ENCODE measurements at places on chromosomes 4 and X.
A peak's percentile ranks its signal among the peaks of the same experiment; 100 is the strongest.

- DNase-seq: no peak
These were observed 155.7 kb downstream of the SNCA start for GRCh38 chr4:89681219-89681618.

DNA sequence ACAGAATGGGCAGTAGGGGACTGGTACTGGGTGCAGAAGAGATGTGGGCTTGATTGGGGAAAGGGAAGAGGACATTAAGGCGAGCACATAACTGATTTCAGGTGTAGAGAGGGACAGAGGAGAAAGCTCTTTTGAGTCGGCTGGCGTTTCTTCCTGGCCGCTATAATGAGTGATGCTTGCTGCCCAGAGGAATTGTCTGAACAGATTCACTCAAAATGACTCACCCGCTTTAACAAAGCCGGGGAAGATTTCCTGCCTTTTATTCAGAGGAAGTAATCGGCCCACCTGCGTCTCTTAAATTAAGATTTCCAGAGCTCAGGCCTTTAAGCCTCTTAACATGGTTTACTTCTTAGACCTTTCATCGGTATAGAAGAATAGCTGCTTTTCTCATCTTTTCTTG, 102.1 kb upstream of the AP1S2 start:
- DNase-seq: no peak

DNA sequence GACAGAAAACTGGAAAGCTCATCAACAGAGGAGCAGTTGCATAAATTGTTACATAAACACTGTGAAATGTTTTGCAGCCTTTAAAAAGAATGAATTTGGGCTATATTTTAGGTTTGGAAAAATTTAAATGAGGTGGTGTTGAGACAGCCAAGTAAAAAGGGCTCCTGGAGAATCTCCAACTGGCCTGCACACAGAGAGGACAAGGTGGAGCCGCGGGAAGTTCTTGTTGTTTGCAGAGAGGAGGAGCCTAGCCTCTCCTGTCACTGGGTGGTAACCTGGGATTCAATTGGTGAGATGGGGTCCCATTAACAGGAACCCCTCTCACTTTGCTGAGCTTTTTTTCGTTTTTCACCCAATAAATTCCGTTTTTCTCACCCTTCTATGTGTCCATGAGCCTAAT, 13.4 kb downstream of the GIMD1 start:
- no peak for DNase-seq

DNA sequence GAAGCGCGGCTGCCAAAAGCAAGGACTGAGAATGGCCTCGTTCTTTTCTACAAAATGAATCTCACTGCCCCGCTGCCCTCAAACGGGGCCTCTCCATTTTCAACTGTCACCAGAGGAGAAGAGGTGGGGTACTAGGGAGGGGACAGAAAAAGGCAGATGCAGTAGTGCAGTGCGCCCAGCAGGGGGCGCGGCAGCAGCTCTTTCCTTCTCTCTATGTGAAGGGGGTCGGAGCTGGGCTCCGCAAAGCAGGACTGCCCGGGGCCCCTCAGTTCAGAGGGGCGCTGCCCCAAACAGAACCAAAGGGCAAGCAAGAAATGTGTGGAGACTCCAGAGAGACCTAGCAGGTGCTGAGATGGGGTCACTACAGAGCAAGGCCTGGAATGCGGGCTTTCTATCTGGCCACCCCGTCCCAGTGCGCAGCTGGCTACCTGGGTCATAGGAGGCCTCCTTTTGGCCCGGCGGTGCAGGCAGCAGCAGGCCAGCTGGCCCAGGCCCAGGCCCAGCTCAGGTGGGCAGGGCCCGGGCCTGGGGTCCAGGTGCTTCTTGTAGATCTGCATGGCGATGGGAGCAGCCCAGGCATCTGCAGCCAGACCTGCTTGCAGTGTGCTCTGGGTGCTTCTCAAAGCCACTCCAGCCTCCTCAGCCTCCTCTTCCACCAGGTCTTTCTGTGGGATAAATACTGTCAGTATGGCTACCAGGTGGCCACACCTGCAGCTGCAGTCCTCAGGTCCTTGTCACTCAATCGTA, 5.9 kb downstream of the IRAK1 start:
- peak; percentile 61 for DNase-seq

DNA sequence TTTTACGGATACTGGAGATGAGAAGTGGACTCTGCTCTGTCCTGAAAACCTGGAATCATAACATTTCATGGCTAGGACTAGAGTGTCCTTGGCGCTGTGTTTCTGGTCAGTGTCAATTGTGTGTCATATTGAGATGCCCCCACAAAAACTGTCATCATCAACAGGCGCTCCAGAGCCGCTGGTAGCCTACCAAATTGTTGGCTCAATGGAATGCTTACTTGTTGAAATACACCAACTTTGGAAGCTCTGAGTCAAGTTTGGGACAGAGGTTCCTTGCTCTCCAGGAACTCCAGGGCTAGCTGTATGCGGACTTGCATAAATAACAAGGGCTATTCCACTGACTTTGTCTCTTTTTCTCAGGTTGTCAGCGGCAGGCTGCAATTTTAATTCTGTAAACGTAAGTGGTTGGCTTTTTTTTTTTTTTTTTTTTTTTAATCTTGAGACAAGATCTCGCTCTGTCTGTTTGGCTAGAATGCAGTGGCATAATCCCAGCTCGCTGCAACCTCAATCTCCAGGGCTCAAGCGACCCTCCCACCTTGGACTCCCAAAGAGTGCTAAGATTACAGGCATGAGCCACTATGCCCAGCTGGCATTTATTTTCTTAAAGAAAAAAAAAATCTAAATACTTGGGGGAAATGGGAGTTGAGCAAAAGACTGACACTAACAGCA, 871 bp upstream of the HPGD start:
- peak; percentile 32 for DNase-seq

- peak; percentile 43 for DNase-seq
These were observed 69.3 kb downstream of the BMP2K start for GRCh38 chr4:78845472-78845871.

GRCh38 chr4:86791126-86791525, 58.1 kb downstream of the SLC10A6 start:
- peak; percentile 5 for DNase-seq

GRCh38 chrX:5683996-5684395, 544.7 kb downstream of the NLGN4X start:
- DNase-seq: no peak

- no peak for DNase-seq
These were observed 35.1 kb downstream of the PITX2 start for GRCh38 chr4:110587666-110588285.

GRCh38 chrX:97096385-97096784, 212.7 kb downstream of the RPA4 start:
- no peak for DNase-seq

GRCh38 chr4:10527438-10527837, 70.2 kb upstream of the ZNF518B start:
- DNase-seq: no peak

GRCh38 chrX:137748827-137749226, 182.9 kb downstream of the ZIC3 start:
- no peak for DNase-seq

- no peak for DNase-seq
These were observed 214.4 kb upstream of the KLF3 start for GRCh38 chr4:38449506-38450174.

DNA sequence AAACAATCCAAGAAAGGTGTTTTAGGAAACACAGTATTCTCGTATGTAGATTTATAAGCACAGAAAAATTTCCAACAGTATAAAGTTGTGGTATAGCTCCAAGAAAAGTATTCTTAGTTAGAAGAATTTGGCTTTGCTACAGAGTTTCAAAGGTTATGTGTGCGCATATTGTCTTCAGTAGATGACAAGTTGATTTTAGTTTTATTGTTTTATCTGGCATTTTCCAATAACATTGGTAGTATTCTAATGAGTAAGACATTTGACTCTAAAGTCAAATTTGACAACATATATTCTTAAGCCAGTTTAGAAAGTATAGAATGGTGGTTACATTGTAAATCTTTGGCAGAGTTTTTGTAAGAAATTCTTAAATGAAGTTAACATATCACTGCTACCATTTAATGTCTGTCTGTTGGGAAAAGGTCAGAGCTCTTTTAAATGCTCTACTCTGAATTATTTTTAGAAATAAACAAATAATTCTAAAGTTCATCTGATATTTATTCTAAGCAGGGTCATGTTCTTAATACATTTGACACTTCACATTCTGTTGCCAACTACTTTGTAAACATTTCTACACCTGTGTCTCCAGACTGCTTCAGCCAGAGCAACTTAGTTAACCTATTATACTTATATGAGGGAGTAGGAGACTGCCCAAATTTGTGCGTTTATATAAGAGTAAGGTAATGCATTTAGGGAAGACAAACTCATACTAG, 30.0 kb downstream of the CLCN3 start:
- DNase-seq: no peak

DNA sequence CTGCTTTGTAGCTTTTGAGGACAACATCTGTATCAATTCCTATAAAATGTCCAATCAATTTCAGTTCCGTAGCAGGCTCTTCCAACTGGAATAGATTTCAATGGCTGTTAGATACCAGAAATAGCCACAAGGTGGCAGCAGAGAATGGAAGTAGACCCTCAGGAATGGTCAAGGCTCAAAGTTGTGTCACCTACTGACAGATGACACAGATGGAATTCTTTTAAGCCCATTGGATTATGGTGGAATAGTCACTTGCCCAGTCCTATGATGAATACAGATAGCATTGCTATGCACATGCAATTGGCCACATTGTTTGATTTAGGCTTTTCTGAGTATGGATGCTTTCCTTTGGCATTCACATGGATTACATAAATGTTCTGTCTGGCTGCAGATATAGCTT, 130.4 kb upstream of the RADX start:
- peak; percentile 56 for DNase-seq

DNA sequence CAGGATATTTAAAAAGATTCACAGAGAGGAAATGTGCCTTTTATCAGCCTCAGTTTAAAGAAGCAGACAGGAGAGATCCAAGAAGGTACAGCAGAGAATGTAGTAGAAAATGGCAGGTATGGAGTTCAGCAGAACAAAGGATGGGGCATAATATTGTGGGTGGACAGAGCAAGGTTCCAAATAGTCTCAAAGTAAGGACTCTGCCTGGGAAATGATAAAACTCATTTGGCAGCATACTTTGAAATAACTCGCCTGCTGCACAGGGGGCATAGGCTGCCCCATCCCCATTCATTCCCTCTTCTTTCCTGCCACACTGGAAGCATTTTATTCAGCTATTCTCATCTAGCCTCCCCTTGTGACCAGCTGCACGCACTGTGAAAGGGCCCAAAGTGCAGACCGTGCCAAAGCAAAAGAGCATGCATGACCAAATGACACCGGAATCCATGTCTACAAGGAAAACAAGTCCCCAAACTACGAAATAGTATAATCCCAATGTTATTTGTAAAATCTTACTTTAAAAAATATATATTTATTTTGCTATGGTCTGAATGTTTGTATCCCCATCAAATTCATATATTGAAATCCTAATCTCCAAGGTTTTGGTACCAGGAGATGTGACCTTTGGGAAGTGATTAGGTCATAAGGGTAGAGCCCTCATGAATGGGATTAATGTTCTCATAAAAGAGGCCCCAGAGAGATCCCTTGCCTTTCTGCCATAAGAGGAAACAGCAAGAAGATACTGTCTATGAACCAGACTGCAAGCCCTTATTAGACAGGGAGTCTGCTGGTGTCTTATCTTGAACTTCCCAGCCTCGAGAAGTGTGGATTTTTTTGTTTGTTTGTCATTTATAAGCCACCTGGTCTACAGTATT, 77.4 kb upstream of the PRSS48 start:
- no peak for DNase-seq

GRCh38 chr4:8570201-8570600, 10.0 kb upstream of the GPR78 start:
- no peak for DNase-seq

DNA sequence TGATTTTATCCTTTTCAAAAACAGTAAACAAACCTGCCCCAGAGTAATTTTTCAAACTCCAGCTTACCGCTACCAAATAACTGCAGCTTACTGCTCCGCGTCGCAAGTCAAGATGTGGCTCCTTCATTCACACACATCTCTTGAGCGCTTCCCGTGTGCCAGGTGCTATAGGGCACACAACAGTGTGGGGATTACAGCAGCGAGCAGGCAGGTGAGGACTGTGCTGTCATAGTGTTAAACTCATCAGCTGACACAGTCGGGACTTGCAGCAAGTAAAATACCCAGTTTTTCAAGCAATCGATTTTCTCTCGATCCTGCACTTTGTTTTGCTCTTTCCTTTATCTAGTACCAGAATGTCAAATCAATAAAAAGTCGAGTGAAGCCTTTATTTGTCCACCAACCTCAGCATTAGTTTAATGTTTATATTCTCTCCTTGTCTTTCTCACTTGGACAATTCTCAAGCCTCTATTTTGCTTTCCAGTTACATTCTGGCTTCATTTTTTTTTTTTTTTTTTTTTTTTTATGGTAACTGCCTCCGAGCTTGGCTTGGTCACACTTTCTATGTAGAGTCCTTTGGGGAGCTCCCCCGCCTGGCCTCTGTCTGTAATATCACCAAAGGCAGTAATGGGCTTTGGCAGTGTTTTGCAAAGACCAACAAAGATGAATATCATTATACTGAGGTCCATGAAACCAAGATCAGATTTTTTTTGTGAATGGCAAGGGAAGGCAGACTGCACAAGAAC, 8.3 kb upstream of the ASB5 start:
- peak; percentile 65 for DNase-seq

DNA sequence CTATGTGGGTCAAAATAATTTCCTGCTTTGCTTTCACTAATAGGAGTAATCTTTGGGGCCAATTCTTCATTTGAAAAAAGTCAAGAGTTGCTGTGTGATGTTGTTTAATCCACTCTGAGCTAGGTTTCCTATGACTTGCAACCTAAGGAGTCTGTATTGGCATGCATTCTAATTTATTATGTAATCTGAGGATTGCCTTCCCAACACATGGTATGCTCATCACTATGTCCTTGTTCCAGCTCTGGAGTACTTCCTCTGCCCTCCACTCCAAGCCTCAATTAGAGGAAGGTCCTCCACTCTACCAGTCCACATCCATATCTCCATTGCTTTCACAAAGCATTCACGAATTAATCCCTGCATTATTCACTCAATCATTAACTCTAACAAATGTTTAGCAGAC, 56.1 kb downstream of the PPP3CA start:
- no peak for DNase-seq

- DNase-seq: no peak
These were observed 643 bp downstream of the SRP72 start for GRCh38 chr4:56468097-56468422.

- DNase-seq: peak; percentile 82
These were observed 78.5 kb downstream of the ANXA3 start for GRCh38 chr4:78629991-78630541.

GRCh38 chr4:79042079-79042674, 102.9 kb upstream of the PAQR3 start:
- peak; percentile 75 for DNase-seq

GRCh38 chrX:97065973-97066372, 182.3 kb downstream of the RPA4 start:
- DNase-seq: no peak

DNA sequence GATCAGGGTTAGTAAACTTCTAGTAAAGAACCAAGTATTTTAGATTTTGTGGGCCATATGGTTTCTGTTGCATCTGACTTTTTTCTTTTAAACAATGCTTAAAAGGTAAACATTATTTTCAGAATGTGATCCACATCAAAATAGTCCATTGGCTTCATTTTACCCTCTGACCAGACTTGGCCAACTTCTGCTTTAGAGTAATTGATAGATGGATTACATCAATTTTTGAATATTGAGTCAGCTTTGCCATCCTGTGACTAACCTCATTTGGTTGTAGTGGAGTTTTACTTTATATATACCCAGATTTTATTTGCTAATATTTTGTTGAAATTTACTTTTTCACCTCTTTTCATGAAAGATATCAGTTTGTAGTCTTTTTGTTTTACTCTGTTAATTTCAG, 559.8 kb downstream of the TLL1 start:
- DNase-seq: no peak

- DNase-seq: no peak
These were observed 6.4 kb downstream of the AMOT start for GRCh38 chrX:112834031-112834845.

Measured in hematopoietic multipotent progenitor cell treated with erythropoietin and hydrocortisone succinate and interleukin-3 and kit ligand, for 6 days (in vitro differentiated cells).